ENCODE measurements at places on chromosomes 6 and 20. TPM values are rescaled to one million over a fixed set of nuclear protein-coding genes. Genes with fewer than 3 reads are reported as not detected.

The ANKRD66 gene
- total RNA-seq, result 9.4 TPM

The ZC2HC1B gene
- not detected for total RNA-seq

The AGPAT1 gene
- 11.1 TPM for total RNA-seq

The CLVS2 gene
- total RNA-seq, result 4.1 TPM

The POU5F1 gene
- 4.1 TPM for total RNA-seq

The TCEA2 gene
- 20.9 TPM for total RNA-seq

The ABT1 gene
- total RNA-seq, result 5.1 TPM

The EYA2 gene
- total RNA-seq, result 2.2 TPM

The MAK gene
- 2.2 TPM for total RNA-seq

- no peak for DNase-seq
Observed at GRCh38 chr6:37460805-37461204, 27.8 kb downstream of the CMTR1 start.

DNA sequence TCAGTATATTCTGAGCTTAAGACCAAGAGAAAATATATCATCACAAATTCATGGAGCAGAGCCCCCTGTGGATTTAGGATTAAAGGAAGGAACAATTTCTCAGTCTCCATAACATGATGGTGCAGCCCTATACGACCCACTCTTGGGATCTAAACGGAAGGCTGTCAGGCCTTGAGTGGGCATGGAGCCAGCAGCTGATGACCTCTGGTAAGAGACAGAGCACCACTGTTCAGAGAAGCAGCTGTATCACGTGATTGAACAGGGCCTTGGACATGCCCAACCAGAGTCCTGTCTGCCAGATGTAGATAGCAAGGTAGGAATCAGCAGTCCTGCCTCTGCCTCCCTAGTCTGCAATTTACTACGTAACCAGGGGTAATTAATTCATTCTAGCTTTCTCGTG is 259.4 kb upstream of the POU3F2 start:
- no peak for DNase-seq

DNA sequence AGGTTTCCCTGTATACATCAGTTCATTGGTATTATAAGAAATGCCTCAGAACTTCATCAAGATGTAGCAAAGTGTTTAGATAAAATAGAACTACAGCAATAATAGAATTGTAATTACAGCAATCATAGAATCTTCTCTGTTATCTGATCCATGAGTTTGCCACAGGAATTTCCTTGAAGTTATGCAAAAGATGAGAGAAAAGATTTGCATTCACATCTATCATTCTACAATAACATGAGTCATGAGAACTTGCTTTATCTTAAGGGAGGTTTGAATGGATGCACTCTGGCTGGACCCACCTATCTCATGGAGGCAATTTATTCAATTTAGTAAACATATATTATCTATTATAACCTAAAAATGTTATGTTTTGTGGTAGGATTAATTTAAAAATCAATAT is 329.8 kb upstream of the EPHA7 start:
- DNase-seq, result no peak

GRCh38 chr6:105974986-105975385 is 111.2 kb upstream of the PRDM1 start:
- no peak for DNase-seq

DNA sequence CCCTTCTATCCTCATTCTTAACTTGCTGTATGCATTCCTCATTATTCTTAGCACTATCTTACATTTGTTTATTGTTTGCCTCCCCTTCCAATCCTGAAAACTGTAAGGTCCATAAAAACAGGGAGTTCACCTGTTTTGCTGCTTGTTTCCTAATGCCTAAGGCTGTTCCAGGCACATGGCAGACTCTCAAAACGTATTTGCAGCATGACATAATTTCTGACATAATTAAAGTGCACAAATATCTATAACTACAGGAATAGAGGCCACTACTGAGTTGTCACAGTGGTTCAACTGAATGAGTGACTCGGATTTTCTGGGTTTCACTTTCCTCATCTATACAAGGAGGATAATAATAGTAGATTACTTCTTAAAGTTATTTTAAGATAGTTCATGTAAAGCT is 83.0 kb downstream of the HFE start:
- DNase-seq, result no peak

DNA sequence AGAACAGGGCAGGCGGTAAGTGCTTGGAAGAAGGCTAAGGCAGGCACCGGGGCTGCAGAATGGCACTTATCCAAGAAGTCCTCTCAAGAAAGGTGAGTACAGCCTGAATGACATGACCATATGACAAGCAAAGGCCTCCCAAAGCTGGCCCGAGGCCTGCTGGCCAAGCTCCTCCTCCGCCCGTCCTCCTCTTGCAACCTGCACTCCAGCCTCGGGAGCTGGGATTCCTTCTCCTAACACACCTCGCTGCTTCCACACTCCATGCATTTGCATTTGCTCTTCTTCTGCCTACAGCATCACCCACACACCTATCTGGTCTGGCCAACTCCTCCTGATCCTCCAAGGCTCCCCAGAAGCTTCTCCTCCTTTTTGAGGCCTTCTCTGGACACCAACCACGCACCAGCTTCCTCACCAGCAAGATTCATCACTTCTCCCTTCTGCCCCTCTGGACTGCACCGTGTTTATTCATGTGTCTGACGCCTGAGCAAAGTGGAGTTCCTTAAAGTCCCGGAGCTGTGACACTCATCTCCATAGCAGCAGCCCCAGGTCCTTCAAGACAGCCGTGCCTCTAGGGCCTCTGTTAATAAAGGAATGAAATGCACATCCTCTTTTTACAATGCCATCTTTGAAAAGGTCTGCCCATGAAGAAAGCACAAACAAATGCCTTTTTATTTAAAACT is 32.3 kb downstream of the CNKSR3 start:
- no peak for DNase-seq

DNA sequence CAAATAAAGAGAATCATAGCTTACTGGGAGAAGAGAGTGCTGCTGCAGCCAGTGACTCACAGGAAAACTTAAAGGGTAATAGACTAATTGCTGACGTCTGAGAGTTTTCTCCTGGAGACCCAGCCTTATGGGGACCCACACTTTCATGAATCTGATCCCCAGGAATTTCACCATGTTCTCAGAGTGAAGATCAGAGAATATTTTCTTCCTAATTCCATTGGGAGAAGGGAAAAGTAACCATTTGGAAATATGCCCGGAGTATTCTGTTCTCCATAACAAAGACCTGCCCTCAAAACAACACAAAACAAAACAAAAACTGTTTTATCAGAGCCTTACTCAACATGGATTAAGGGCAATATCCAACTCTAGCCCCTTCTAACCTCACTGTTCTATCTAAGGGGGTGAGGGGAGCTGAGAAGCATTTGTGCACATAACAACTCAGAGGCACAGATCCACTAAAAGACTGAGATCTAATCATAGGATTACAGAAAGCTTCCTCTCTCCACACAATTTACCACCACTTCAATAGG is 168.2 kb upstream of the SSTR4 start:
- DNase-seq, result peak; percentile 51

GRCh38 chr6:44034931-44035345 is 92.3 kb downstream of the MRPL14 start:
- DNase-seq, result no peak

DNA sequence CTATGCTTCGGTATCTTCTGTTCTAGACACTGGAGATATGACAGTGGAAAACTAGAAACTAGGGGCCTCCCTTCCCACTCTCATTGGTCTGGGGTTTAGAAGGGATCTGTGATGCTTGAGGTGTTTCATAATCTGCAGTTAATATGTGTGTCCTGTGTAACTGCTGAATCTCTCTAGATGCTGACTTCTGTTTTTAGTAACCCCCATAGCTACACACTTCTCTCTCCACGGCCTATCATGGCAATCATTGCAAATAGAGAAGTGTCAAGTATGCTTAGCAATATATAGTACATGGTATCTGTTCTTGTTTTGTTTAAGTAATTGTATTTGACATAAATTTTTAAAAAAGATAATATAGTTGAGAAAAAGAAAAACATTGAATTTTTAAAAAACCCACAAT is 394.6 kb upstream of the MMS22L start:
- no peak for DNase-seq

DNA sequence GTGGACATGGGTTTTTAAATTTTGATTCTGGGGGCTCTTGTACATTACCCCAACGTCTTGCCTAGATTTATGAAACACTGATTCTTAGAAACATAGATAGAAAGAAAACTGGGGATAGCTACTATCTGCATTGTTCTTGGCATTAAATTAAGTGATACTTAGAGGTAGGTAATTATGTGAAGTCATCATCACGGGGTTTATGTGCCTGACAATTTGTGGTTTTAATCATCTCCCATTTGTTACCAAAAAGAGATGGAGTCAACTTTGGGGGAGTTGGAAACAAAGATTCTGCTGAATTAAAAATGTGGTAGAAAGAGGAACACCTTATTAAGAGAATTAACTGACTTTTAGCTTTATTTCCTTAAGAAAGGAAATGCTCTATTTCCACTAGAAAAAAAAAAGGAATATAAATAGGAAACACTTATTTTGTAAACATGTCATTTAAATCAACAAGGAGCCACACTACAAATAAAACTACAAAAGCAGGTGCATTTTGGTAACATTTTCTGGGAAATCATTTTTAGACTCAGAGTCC is 5.6 kb downstream of the TNFAIP3 start:
- DNase-seq, result no peak

DNA sequence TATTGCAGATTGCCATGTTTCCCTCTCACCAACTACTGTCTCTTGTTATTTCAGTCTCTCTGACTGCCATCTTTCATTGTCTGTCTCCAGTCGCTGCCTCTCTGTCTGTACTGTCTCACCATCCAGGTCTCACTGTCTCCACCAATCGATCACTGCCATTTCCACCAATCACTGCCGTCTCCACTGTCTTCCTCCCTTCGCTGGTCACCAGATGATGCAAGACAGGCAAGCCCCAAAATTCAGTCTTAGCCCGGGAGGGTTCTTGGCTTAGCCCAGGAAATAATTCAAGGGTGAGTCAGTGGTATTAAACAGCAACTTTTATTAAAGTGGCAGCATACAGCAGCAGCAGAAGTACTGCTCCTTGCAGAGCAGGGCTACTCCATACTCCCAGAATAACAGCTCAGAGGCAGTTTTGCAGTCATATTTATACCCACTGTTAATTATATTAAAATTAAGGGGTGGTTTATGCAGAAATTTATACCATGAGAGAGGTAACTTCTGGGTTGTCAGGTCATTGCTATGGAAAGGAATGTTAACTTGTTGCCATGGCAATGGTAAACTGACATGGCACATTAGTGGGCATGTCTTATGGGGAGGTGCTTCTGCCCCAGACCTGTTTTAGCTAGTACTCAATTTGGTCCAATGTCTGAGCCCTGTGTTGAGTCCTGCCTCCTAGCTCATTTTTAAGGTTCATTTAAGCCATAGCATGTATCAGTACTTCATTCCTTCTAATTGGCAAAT is 23.0 kb upstream of the ECHDC1 start:
- DNase-seq, result no peak

GRCh38 chr6:18457065-18457737 is 70.1 kb downstream of the RNF144B start:
- no peak for DNase-seq

DNA sequence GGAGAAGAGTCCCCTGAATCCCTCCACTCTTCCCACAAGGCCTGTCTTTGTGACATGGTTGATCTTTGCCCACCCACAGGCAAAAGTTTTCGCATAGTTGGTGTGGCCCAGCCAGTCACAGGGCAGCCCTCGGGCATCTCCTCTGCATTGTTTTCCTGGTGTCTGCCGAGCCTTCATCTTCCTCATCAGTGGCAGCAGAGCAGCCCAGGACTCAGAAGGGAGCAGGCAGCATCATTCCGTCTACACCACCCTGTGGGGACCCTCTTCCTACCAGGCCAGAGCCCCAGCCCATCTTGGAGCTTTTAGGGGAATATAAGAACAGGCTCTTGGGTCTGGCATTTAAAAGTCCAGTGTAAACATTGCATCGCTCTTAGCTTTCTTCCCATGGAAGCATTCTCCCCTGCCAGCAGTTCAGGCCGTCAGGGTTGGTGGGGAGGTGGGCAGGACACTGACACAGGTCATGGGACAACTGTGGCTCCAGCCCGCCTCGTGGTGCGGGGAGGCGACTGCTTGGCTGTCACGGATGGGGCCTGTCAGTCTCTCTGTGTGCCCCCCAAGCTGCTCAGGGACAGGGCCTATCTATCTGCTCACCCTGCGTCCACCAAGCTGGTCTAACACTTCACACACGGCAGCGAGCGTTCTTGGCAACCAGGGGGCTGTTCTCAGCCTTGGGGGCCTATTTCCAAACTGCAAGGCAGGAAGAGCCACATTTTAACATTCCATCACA is 38.3 kb downstream of the PDRG1 start:
- no peak for DNase-seq

GRCh38 chr6:156870924-156871539 is 93.9 kb downstream of the ARID1B start:
- DNase-seq, result no peak

GRCh38 chr20:58131551-58132142 is 96.8 kb downstream of the ANKRD60 start:
- peak; percentile 89 for DNase-seq

- no peak for DNase-seq
Observed at GRCh38 chr6:146856296-146856695, 257.5 kb downstream of the ADGB start.

DNA sequence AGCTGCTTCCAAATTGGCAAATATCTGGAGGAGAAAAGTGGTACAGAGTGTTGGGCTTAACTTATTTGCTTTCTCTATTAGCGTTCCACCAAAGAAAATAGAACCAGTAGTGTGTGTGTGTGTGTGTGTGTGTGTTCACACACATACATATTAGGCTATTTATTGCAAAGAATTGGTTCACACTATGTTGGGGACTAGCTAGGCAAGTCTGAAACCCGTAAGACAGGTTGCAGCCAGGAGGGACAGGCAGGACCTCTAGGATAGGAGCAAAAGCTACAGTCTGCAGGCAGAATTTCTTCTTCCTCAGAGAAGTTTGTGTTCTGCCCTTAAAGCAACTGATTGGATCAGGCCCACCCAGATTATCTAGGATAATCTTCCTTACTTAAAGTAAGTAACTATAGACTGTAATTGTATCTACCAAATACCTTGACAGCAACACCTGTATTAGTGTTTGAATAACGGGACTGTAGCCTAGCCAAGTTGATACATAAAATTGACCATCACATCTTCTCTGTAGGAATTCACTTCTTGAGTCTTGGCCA is 12.8 kb downstream of the KCTD20 start:
- no peak for DNase-seq

- DNase-seq, result no peak
Observed at GRCh38 chr6:141123049-141123448, 1009.7 kb upstream of the GJE1 start.

GRCh38 chr6:47496935-47497579 is 19.5 kb downstream of the CD2AP start:
- no peak for DNase-seq

DNA sequence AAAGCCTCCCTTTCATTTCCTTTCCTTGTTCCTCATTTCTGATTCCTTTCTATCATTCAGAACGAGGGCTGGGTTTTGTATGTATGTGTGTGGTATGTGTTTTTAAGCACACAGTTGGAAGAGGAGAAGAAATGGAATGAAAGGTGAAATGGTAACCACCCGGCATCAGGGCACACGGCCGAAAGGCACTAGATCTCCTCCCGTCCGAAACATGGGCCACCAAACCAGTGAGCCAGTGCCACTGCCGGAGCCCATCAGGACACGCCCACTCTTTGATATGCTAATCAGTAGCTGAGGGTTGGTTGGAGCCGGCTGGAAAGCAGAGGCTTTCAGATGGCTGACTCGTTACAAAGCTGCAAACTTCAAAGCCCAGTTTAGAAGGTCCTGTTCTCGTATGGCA is 228.6 kb upstream of the JARID2 start:
- peak; percentile 48 for DNase-seq

Measured in umbilical cord (tissue), 2 donors.